Naive thymus-derived CD4-positive, alpha-beta T cell (primary cell): ENCODE measurements at places on chromosomes 13 and 19. TPM values are rescaled to one million over a fixed set of nuclear protein-coding genes. Genes with fewer than 3 reads are reported as not detected.

- no peak for DNase-seq
Measured at GRCh38 chr13:37383046-37383445, 215.5 kb downstream of the POSTN start.

DNA sequence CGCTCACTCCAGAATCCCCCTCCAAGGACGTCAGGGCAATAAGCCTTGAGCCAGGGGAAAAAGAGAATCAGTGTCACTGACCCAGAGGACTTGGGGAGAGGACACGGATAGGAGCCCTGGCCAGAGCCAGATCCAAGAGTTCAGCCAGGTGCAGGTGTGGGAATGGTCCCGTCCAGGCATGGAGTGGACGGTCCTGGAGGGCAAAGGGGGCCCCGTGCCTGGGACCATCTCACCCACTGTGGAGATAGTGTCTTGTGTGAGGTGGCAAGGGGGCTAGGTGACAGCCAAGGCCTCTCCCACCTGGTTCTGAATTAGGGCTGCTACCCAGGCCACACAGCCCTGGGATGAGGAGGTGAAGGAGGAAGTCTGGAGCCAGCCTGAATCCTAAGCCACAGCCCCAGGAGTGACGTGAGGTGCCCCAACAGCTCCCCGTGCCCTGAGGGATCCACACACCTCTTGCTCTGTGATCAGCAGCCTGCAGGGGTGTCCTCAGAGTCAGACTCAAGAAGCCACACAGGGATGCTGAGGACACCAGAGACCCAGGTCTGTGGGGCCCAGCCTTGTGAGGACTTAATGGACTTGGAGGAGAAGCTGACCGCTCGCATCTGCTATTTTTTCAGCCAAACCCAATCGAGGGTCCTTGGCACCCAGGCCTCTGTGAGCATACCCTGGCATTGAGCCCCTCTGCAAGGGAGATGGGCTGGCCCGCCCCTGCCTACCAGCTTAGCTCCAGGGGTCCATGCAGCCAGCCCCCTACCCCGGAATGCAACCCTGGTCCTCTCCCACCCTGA is 16.4 kb upstream of the ZNF14 start:
- DNase-seq = no peak

GRCh38 chr13:113140677-113141600 is 17.5 kb upstream of the PROZ start:
- DNase-seq = no peak

DNA sequence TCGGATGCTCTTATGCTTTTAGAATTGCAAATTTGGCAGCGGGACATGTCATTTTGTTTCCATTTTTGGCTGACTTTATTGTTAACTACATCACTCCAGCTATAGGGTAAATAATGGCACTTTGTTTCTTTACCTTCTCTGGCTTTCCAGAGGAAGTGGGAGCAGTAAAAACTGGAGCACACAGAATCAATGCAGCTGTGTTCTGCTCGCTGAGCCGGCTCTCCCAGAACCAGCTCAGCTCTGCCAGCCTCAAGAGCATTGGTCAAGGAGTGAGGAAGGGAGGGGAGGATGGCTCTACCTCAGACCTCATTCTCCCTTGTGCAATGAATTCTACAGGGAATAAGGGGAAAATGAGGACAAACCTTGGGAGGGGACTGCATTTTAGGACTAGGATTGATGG is 50.5 kb upstream of the SPATA13 start:
- no peak for DNase-seq

GRCh38 chr19:7326105-7326877 is 22.4 kb upstream of the ARHGEF18 start:
- DNase-seq = peak; percentile 33

GRCh38 chr13:39100996-39101738 is 62.9 kb downstream of the NHLRC3 start:
- no peak for DNase-seq

DNA sequence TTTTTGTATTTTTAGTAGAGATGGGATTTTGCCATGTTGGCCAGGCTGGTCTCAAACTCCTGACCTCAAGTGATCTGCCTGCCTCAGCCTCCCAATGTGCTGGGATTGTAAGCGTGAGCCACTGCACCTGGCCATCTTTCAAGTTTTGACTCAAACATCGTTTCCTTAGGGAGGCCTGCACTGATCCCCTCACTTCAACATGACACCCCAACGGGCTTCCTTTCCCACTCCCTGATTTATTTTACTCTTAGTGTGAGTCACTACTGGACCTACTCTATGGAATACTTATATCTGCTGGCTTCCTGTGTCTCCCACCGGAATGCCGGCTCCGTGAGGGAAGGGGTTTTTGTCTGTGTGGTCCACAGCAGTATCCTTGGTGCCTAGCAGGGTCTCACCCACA is 4.5 kb upstream of the ADAMTS10 start:
- DNase-seq = no peak

- DNase-seq = no peak
Measured at GRCh38 chr13:113526466-113527220, 36.1 kb upstream of the DCUN1D2 start.

GRCh38 chr13:20197361-20197834 is 4.7 kb upstream of the GJB2 start:
- DNase-seq = no peak

DNA sequence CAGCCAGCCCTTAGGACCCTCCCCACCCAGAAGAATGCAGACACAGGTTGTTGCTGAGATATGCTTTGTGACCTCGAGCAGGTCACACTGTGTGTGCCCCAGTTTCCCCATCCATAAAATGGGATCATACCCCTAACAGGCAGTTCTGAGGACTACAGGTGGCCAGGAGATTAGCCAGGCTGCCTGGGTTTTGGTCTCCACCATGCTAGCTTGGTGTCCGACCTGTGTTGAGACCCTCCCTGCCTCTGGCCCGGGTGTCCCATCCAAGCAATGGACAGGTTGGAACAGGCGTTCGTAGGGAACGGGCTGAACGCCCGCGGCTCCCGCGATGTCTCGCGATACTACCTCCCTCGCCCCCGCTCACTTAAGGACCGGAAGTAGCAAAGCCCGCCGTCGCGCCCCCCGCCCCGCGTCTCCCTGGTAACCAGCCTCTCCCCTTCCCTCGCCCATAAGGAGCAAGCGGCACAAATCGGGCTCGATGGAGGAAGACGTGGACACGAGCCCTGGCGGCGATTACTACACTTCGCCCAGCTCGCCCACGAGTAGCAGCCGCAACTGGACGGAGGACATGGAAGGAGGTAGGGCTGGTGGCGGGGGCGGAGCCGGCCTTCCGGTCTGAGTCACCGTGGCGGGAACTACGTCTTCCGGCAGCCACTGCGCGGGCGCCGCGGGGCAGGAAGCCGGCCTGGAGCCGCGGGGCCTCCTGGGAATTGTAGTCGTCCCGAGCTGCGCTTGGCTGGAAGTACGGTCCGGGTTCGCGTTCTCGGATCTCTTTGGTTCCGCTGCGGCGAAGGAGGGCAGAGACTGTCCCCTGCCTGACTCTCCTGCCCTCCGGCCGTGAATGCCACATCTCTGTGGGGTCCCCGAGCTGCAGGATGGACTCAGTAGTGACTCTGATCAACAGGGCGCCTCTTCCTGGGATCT is 45.4 kb downstream of the SMIM24 start:
- peak; percentile 96 for DNase-seq

GRCh38 chr19:55696301-55697068 is 21.5 kb downstream of the EPN1 start:
- no peak for DNase-seq

DNA sequence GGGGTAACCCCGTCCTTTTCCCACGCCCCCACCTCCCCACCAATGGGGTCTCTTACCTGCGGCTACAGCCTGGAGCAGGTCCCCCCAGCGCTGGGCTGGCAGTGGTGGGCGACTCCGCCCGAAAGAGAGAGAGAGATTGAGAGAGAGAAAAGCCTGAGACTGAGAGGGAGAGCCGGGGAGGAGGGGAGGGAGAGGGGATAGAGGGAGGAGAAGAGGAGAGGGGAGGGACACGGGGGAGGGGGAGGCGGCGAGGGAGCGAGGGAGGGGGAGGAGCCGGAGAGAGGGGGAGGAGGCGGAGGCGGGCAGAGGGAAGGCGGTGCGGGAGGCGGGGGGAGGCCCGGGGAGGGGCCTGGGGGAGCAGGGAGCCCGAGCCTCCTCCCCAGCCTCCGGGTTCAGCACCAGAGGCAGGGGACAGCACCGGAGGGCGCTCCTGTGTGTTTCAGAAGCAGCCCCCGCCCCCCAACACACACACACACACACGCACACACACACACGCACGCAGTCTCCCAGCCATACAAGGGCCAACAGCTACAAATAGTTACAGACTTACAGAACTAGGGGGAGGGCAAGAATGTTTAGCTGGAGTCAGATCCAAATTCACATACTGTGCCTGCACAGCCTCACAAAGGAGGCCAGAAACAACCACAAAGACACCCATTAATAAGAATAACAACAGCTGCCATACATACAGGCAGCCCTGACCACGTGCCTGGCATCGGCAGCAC is at the start of gene SLC8A2:
TSS of gene SLC8A2 (minus strand) at position 161 of the 725 bp plus-strand sequence. CDS start 5,490 bp downstream, outside the sequence.
- DNase-seq = peak; percentile 57

- DNase-seq = no peak
Measured at GRCh38 chr13:47326061-47326460, 429.2 kb upstream of the HTR2A start.

DNA sequence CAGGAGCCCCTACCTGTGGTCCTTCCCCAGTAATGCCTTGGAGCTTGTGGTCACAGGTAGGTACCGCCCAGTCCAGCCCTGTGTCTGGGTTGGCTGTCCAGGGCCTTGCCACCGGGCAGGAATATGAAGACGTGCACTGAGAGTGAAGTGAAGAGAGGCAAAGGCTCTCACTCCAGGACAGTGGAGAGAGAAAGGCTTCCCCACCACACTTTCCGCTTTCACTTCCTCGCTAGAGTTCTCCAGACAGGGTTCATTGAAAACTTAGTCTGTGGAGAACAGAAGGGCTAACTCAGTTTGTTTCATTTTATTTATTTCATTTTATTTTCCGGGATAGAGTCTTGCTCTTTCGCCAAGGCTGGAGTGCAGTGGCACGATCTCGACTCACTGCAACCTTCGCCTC is 14.2 kb downstream of the FCAR start:
- no peak for DNase-seq

DNA sequence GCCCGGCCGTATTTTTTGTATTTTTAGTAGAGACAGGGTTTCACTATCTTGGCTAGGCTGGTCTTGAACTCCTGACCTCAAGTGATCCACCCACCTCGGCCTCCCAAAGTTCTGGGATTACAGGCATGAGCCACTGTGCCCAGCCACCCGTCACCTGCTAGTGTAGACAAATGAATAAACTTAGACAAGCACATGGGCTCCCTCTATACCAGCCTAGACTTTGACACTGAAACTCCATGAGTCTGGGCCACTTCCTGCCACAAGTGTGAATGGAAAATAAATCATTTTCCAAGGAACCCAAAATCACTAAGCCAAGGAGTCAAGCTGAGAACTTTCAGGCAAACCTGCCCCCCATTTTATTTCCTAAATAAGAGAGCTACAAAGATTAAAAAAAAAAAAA is 27.0 kb upstream of the TPT1 start:
- peak; percentile 28 for DNase-seq

DNA sequence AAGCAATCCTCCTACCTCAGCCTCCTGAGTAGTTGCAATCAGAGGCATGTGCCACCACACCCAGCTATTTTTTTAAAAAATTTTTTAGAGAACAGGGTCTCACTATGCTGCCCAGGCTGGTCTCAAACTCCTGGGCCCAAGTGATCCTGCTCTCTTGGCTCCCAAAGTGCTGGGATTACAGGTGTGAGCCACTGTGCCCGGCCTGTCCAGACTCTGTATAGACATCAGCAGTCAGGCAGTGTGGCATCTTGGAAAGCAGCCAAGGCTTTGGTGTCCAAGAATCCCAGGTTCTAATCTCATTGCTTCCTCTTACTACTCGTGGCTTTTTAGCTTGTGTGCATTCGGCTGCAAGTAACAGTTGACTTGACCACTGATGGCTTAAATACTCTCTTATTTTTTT is 43.4 kb downstream of the BICRA start:
- DNase-seq = no peak

- no peak for DNase-seq
Measured at GRCh38 chr19:16851031-16851712, 22.0 kb downstream of the SIN3B start.

- DNase-seq = no peak
Measured at GRCh38 chr13:79614250-79614918, 133.4 kb downstream of the NDFIP2 start.

GRCh38 chr13:92991692-92992091 is 234.9 kb upstream of the GPC6 start:
- no peak for DNase-seq

GRCh38 chr19:48461982-48462655 is 6.7 kb downstream of the KCNJ14 start:
- no peak for DNase-seq

DNA sequence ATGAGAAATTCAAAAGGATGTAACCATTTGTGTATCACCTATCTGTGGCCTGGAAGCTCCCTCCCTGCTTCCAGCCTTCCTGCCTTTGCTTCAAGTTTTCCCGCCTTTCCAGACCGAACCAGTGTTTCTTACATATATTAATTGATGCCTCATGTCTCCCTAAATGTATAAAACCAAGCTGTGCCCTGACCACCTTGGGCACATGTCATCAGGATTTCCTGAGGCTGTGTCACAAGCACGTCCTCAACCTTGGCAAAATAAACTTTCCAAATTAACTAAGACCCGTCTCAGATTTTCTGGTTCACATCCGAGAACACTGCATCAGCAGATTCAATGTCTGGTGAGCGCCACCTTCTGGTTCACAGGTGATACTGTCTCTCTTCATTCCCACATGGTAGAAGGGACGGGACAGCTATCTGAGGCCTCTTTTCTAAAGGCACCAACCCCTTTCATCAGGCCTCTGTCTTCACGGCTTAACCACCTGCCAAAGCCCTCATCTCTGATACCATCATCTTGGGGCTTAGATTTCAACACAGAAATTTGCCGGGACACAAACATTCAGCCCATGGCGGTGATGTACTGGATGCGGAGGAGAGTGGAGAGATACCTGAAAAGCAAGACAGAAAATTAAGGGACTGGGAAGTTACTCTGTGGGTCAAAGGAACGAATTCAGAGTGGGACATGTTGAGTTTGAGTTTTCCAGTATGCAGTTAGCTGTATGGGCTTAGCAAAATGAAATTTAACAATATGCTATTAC is 58.7 kb upstream of the PABPC3 start:
- DNase-seq = peak; percentile 37

DNA sequence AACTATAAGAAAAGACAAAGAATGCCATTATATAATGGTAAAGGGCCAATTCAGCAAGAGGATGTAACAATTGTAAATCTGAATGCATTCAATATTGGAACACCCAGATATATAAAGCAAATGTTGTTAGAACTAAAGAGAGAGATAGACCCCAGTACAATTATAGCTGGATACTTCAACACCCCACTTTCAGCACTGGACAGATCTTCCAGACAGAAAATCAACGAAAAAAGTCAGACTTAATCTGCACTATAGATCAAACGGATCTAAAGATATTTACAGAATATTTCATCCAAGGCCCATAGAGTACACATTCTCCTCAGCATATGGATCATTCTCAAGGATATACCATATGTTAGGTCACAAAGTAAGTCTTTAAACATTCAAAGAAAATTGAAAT is 194.6 kb upstream of the DACH1 start:
- DNase-seq = no peak

KASH5 gene
- polyA plus RNA-seq = not detected

POU4F1 gene
- not detected for polyA plus RNA-seq

YJEFN3 gene
- polyA plus RNA-seq = 0.68 TPM

MBD3L2 gene
- not detected for polyA plus RNA-seq

EDDM13 gene
- not detected for polyA plus RNA-seq
